ENCODE measurements at places on chromosomes 6 and 20.
A peak's percentile ranks its signal among the peaks of the same experiment; 100 is the strongest.

- no peak for DNase-seq
These were observed 46.5 kb upstream of the MLN start for GRCh38 chr6:33850296-33850695.

GRCh38 chr20:29318871-29319461 lies 1938.5 kb upstream of the DEFB115 start:
- DNase-seq: no peak

DNA sequence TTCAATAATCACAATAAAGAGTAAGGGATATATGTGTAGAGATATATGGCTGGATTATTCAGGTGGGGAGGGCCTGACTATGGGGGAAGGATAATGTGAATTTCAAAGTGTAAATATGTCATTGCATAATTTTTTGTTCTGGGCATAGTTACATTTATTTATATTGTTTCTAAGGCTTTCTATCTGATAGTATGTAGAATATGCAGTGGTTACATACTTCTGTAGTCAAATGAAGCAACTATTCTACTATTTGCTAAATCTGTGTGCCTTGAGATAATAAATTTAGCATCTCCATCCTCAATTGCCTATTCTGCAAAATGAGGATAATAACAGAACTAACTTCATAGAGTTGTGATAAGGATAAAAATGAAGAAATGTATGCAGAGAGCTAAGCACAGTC lies 359.2 kb downstream of the CDKAL1 start:
- DNase-seq: no peak

GRCh38 chr6:19806971-19807396 lies 30.2 kb upstream of the ID4 start:
- no peak for DNase-seq

DNA sequence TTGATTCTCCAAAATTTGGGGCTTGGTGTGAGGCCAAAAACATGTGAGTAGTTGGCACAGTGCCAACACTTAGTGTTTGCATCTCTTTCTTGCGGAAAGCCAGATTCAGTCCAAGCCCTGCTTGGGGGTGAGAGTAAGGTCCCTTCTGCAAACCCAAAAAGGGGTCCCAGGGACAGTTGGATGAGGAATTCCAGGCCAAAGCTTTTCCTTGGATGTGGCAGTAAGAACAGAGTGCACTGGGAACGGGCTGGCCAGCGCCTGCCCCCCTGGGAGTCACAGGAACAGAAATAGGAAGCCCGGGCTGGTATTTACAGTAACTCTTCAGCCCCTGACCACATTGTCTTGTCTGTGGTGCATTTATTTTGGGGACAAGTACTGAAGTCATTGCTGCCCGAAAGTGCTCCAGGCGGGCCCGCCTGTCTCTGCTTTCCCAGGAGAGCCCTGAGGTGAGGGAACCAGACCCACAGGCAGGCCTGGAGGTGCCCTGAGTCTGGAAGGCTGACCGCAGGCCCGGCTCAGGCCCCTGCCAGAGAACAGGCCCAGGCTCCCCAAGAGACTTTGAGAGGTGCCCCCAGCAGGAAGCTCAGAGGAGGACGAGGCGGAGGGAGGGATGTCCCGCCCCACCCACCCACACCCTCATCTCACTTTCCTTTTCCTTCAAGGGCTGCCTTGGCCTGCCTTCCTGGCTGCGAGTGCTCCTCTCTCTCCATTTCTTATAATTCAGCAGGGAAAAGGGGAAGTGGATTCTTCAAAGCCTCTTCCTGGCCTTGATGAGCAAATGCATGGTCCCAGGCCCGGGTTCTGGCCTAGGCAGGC lies 218.4 kb downstream of the MAFB start:
- DNase-seq: no peak

DNA sequence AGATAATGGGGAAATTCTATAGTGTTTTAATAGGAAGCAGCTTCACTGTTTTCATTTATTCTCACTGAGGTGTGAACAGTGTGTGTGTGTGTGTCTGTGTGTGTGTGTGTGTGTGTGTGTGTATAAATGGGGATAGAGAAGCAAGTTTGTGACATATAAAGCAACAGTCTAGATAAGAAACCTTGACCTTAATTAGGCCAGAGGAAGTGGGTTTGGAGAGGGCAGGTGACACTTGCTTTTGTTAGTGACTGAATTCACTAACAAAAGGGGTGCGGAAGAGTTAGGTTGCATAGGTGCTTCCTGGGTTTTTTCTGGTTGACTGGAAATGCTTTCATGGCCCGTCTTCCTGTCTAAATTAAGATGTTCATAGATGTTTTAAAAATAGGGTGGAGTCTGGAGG lies 515.7 kb upstream of the FLRT3 start:
- DNase-seq: no peak

DNA sequence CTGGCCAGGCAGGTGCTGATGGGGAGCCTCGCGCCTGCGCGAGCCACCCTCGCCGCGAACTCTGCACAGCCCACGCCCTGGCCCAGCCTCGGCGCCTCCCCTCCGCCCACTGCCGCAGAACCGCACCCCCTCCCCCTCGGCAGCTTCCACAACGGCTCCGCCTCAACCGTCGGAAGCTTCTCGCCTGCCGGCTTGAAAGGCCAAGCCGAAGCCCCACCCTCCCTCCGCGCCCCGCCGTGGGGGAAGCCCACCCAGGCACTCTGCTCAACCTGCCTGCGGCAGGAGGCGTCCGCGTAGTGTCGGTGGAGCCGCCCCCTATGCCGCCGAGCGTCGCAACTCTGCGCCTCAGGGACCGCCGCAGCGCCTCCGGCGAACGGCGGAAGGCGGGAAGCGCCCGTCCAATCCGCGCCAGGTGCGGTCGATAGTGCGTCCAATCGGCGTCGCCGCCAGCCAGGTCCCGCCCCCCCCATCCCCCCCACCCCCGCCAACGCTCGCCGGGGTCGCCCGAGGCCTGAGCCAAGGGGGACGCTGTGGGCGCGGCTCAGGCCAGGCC lies at the start of gene SYCP2:
Gene SYCP2, minus strand, starts transcription at position 342 of the 553 bp plus-strand sequence. CDS start 11,224 bp downstream, outside the sequence.
- no peak for DNase-seq

DNA sequence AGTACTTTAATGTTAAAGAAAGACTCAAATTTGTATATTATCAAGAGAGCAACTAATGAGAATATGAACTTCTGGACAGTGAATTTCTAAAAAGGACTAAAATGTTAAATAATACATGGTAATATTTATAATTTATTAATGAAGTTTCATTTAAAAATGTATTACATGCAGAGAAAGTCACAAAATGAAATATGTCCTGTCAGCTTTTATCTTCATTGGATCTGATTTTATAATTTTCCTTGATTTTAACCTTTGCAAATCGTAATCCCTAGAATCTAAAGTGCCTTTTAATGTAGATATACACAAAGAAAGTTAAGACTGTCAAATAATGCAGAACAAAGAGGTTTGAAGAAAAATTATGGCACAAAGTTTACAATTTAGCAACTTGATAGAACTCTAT lies 16.4 kb downstream of the ANKEF1 start:
- DNase-seq: no peak

GRCh38 chr6:169617562-169617961 lies 84.3 kb downstream of the WDR27 start:
- peak; percentile 62 for DNase-seq

DNA sequence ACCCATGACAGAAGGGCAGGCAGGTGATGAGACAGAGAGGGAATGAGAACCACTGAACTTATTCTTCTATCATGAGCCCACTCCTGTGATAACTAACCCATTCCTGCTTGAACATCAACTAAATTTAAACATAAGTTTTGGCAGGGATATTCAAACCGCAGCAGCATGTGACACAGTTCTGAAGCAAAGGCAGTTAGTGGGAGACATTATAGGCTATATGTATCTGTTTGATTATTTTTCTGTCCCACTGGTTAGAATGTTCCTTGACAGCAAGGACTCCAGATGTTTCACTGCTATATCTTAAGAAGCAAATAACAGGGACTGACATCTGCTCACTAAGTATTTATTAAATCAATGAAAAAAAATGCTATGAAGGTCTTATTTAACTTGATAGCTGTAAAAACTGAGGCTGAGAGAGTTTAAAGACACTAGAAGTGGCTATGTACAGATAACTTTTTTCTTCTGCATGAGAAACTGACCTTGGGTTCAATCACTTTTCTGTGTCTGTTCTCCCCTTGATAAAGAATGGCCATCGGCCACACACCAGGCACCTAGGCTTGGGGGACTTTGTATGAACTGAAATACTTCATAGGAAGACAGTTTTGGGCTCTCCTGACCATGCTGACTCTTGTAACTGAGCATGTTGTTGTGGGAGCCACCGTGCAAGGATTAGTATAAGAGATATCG lies 90.9 kb downstream of the CEP162 start:
- no peak for DNase-seq
